Activated CD4-positive, alpha-beta memory T cell treated with anti-CD3 and anti-CD28 coated beads for 36 hours (primary cell): ENCODE measurements at places on chromosomes 2 and 18. TPM values are rescaled to one million over a fixed set of nuclear protein-coding genes. Genes with fewer than 3 reads are reported as not detected.

POTEI gene
- not detected for total RNA-seq

RESP18 gene
- not detected for total RNA-seq

SP9 gene
- total RNA-seq: not detected

CXCR2 gene
- total RNA-seq: not detected

UGT1A5 gene
- not detected for total RNA-seq

ANKRD39 gene
- total RNA-seq: 29.0 TPM

RNF103 gene
- 12.3 TPM for total RNA-seq

TDRD15 gene
- total RNA-seq: 0.02 TPM

REG1B gene
- not detected for total RNA-seq

HOXD13 gene
- not detected for total RNA-seq

KCNJ13 gene
- not detected for total RNA-seq

GPC1 gene
- 4.7 TPM for total RNA-seq

RAD51AP2 gene
- not detected for total RNA-seq

CTAGE1 gene
- total RNA-seq: not detected

MYO5B gene
- total RNA-seq: 0.21 TPM

CPS1 gene
- 1.7 TPM for total RNA-seq

CNGA3 gene
- not detected for total RNA-seq

LTBP1 gene
- 0.27 TPM for total RNA-seq

C2orf72 gene
- 0.55 TPM for total RNA-seq

RUFY4 gene
- 0.93 TPM for total RNA-seq

NYAP2 gene
- total RNA-seq: not detected

EVX2 gene
- total RNA-seq: not detected

ITGB6 gene
- not detected for total RNA-seq
